ENCODE measurements at places on chromosomes 2 and 18. TPM values are rescaled to one million over a fixed set of nuclear protein-coding genes. Genes with fewer than 3 reads are reported as not detected.

DNA sequence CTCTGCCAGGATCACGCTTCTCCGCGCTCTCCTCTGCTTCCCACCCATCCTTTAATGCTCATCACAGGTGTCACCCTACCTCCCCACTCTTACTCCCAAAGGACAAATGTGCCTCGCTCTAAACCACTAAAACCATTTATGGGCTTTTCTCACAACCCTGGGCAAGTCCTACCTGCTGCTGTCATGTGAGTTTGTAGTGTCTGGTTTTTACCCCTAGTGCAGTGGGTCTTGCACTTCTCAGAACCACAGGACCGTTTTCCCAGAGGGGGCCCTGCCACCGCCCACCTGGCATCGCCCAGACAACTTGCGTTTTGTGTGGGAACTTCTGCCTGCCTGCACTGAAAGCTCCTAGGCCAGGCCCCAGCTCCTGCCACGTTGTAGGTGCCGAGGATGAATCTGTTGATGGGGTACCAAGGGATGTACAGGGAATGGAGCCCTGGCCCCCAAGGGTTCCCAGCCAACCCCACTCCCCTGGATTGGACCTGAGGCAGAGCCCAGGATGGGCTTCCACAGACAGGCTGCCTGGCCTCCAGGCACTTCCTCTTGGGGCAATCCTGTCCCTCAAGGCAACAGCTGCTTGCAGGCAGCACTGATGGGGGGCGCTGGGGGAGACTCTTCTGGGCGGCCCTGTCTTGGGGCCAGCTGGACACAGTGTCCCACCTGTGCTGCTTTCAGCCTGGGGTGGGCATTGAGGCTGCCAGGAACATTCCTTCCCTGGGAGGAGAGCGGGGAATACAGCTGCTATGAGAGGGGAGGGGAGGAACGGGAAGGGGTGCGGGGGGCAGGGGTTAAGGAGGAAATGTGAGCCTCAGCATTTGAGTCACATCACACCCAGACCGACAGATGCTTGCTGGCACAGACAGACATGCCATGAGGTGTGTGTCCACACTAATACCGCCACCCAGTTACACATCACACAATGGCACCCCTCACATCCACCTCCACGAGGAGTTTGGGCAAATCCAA lies 176.3 kb downstream of the ZFP36L2 start:
- peak; percentile 12 for DNase-seq

- peak; percentile 58 for DNase-seq
Observed at GRCh38 chr2:7012141-7012764, 95.0 kb downstream of the RNF144A start.

- DNase-seq = no peak
Observed at GRCh38 chr2:113201496-113202304, 27.9 kb downstream of the PSD4 start.

The TUBA4B gene
- total RNA-seq = not detected

The OR6B2 gene
- not detected for total RNA-seq

The CXCR2 gene
- total RNA-seq = 1.2 TPM

GRCh38 chr2:190031969-190032618 lies 30.4 kb downstream of the MSTN start:
- DNase-seq = no peak

GRCh38 chr18:65749841-65750240 lies 971 bp upstream of the CDH7 start:
- DNase-seq = no peak

GRCh38 chr2:38549071-38549704 lies 53.5 kb downstream of the HNRNPLL start:
- no peak for DNase-seq

DNA sequence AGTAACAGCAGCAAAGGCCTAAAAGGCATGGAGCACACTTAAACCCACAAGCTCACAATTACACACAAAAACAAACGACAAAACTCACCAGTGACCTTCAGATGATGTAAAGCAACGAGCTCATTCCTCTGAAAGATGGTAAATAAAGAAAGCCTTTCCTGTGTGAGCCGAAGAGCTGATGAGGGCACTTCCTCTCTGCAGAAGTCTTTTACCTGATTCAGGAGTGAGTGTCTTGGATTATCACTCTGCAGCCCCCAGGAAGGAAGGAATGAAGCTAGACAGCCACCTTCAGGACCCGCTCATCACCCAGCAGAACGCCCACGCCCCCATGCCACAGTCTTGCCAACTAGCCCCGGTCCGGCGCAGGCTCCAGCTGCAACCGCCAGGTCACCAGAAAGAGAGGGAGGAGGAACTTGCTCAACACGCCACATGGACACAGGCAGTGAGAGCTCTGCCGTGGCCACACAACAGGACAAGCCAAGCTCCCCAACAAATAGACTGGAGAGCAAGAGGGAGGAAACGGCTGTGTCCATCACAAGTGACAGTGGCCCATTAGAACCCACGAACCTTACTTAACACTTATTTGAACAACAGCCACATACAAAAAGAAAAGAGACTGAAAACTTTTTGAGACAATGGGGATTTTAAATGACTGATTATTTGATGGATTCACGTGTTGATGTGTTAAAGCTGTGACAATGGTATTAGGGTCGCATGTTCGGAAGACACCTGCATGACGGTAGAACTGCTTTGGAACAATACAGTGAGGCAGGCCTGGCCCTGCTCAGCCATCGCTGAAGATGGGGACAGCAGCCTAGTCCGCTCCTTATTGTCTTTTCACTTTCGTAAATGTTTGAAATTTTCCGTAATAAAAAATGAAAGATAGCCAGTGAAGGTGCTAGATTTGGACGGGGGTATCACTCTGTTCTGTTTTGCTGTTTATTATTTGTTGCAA lies 127.3 kb downstream of the HDAC4 start:
- DNase-seq = no peak

Measured in left cardiac atrium (tissue), 4 donors.